ENCODE measurements at places on chromosomes 6 and 20. TPM values are rescaled to one million over a fixed set of nuclear protein-coding genes. Genes with fewer than 3 reads are reported as not detected.

Gene FKBP5
- total RNA-seq: 22.9 TPM

DNA sequence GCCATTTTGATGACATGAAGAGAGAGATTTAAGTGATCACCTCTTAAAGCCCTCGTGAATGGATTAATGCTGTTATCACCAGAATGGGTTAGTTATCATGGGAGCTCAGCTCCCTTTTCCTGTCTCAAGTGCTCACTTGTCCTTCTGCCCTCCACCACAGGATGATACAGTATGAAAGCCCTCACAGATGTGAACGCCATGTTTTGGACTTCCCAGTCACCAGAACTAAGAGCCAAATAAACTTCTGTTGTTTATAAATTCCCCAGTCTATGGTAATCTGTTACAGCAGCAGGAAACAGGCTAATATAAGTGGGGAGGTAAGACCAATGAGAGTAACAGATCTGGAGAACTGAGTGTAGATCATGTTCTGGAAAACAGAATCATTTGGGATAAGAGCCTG, 493.2 kb downstream of the CDKAL1 start:
- DNase-seq: no peak

GRCh38 chr20:62059920-62060630, 5.6 kb downstream of the TAF4 start:
- no peak for DNase-seq

- no peak for DNase-seq
Measured at GRCh38 chr6:32562940-32563339, 26.7 kb downstream of the HLA-DRB1 start.

DNA sequence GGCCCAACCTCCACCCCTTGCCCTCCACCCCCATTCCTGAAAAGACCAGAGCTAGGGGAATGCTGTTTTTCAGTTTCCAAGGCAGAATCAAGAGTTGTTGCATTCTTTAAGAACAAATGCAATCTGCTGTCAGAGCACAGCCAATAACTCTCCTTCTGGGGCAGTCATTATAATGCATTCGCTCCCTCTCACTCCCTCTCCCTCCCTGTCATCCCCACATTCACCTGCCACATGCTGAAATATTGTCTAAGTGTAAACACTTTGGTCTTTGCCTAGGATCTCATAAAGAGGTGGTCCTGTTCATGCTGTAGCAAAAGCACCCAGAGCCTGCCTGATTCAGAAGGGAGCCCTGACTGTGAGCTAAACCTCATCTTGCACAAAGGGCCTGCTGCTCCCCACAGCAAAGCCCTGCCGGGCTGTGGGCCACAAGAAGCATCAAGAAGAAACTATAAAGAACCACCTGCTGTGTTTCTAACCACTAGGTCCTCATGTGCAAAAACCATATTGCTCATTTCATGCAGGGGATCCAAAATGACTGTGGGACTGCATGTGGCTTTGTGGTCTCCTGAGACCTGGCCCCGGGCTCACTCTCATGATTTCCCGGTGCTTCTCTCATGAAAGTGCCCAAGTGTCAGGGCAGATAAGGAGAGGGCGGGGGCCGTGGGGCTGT, 85.6 kb downstream of the GPR6 start:
- no peak for DNase-seq
